Stimulated activated naive CD8-positive, alpha-beta T cell treated with anti-CD3 and anti-CD28 coated beads, Interleukin-15, amount 100 ng/mL, for 72 hours (primary cell): ENCODE measurements at places on chromosomes 3 and 15.

DNA sequence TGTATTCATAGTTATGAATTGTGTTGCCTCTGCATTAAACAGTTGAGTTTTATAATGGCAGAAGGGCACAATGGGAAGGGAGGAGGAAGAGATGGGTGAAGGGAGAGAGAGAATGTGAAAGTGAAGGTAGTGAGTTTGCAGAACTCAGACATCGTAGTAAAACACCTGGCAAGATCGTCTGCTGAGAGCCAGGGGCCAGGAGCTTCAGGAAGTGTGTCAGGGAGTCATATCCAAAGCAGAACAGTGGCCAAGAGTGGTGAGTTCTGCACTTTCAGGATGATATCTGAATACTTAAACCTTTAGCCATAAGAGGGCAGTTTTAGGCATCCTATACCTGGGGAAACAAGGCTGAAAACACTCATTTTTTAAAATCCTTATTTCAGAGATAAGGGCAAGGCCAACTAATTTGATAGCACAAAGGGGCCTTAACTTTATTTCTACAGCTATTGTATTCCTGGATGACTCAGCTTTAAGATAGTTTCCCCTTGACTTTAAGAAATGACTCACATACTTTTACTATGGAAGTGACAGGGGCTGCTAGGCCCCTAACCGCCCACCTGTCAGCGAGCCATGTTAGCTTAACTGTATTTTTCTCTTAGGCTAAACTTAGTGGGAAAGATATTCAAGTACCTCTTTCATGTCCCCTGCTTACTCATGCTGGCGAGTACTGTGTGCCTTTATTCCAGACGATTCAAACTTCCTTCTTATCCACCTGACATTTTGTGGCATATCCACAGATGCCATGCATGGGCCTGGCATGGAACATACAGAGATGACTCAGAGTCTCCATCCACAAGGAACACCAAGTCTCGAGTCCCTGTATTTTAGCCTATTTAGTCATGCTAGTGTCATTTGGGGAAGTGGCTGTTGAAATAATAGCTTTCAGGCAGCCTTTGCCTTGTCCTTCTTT is 53.9 kb downstream of the RLBP1 start:
- DNase-seq = peak; percentile 67

- peak; percentile 47 for DNase-seq
Observed at GRCh38 chr3:66499881-66500575, 794 bp downstream of the LRIG1 start.

DNA sequence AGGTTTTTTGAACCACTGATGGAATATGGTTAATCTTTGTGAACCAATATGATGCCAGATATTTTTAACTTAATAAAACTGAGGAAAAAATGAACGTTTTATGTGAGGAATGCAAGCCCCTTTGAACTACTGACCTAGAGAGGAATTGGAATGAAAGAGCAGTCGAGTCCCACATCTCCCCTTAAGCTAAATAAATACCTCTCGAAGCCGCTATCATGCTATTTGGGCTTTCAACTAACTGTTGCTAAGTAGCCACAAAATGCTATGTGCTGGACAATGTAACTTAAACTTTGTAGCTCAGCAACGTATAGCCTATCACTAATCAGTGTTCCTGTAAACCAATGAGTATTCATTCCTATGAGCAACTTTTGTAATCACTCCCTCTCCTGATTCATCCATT is 1037.2 kb downstream of the SQOR start:
- no peak for DNase-seq

GRCh38 chr3:65666448-65667091 is 372.1 kb downstream of the MAGI1 start:
- DNase-seq = no peak

DNA sequence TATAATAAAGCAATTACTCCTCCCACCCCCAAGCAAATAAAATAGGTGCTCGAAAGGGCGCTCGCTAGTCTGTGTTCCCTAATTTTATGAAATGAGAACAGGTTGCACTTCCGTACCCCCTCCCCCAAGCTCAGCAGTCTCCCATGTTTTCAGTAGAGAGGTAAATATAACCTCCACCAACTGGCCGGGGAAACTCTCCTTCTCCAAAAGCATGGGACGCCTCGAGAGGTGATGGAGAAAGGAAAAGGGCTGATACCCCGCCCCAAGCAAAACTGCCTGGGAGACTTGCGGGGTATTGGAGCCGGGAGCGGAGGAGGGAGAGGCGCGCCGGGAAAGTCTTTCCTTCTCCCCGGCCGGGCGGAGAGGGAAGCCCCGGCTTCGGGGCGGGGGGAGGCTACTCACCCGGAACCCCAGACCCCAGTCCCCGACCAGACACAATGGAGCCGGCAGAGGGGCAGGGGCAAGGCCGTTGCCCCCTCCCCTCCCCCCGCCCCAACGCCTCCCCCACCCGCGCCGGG is 605 bp downstream of the DCUN1D1 start:
- DNase-seq = peak; percentile 17

- DNase-seq = no peak
Observed at GRCh38 chr15:101381671-101382212, 86.7 kb upstream of the SNRPA1 start.

GRCh38 chr15:27746401-27746955 is 352.6 kb downstream of the OCA2 start:
- no peak for DNase-seq

DNA sequence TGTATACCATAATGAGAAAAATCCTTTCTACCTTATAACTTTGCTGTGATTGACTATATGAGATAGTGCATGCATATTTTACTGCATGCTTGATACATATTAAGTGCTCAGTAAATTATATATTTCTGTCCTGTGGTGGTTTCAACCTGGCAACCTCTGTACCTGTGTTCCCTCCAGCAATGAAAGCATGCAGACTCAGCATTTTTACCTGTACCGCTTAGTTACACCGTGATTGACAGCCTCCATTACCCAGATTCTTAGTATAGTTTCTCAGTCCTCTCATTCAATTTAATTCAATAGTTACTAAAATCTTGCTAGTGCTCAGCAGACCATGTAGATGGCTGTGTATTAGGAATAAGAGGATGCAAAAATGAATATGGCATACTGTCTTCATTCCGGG is 386.0 kb downstream of the EPHA6 start:
- no peak for DNase-seq

DNA sequence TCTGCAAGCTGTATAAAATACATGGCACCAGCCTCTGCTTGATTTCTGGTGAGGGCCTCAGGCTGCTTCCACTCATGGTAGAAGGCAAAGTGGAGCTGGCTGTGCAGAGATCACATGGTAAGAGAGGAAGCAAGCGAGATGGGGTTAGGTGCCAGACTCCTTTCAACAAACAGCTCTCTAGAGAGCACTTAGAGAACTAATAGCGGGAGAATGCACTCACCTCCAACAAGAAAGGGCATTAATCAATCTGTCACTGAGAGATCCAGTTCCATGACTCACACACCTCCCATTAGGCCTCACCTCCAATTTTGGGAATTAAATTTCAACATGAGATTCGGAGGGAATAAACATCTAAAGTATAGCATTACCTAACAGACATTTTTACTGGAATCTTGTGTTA is 644.1 kb upstream of the ARRDC4 start:
- DNase-seq = no peak

GRCh38 chr3:42144209-42144608 is 53.1 kb downstream of the TRAK1 start:
- DNase-seq = no peak

DNA sequence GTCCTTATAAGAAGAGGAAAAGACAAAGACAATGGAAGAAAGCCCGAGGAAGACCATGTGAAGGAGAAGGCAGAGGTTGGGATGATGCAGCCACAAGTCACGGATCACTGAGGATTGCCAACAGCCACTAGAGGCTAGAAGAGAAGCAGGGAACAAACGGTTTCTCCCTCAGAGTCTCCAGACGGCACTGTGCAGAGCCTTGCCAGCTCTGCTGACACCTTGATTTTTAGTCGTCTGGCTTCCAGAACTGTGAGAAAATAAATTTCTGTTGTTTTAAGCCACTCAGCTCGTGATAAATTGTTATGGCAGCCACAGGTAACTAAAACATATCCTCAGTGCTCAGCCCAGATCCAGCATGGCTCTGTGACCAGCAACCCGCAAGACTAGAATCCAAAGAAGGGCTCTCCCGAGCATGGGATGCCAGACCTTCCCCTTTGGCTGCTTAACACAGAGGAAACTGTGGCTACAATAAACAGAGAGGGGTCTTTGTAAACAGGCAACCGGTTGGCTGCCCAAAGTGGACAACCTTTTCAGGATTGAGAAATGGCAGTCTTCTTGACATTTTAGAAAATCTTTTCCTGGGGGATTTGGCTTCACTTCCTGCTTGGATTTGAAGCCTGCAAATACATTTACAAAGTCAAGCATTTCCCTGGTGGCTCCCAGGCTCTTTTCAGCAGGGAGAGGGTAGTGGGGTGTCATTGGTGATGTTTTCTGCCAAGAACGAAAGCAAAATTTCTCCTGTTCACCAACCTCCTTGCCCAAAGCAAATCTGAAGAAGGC is 88.7 kb upstream of the ADPGK start:
- no peak for DNase-seq

- DNase-seq = no peak
Observed at GRCh38 chr3:110859993-110860392, 211.6 kb upstream of the NECTIN3 start.

DNA sequence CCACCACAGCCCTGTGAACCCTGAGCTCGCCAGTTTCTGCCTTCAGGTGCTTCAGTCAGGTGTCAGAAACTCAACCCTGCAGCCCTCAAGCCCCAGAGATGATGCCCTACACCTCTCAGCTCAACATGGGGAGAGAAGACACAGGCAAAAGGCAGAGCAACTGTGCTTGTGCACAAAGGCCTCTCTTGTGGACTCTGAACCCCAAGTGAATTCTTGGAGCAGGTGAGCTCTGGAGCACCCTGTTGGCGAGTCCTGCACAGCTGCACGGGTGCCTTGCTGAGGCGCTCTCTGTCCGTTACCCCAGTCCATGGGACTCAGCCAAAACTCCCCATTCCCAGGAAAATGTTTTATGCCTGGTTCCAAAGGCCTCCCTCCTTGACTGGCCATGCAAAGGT is 197.0 kb downstream of the KLF13 start:
- no peak for DNase-seq

GRCh38 chr3:156144060-156144459 is 23.7 kb downstream of the KCNAB1 start:
- DNase-seq = no peak

DNA sequence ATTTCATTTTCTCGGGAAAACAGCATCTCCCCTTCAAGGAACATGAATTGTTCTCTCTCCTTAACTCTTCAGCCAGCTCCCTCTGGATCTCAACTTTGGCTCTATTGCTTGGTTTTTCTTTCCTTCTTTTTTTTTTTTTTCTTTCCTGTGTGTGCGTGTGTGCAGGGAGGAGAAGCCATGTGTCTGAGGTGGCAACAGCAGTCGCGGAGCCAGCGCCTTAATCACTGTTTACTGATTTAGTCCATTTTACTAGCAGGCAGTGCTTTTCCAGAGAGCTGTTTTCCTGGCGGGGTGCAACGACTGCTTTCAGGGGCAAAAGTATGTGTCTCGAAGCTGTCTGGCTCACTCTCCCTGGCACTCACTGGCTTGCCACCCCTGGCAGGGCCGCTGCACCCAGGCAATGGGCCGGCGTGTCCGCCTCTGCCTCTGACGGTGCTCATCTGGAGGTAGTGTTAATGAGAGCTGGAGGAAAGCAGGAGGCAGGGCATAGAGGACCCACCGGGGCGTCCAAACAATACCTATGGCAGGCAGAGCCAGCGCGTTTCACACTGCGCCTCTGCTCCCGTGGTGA is 835.4 kb upstream of the NR2F2 start:
- DNase-seq = no peak

DNA sequence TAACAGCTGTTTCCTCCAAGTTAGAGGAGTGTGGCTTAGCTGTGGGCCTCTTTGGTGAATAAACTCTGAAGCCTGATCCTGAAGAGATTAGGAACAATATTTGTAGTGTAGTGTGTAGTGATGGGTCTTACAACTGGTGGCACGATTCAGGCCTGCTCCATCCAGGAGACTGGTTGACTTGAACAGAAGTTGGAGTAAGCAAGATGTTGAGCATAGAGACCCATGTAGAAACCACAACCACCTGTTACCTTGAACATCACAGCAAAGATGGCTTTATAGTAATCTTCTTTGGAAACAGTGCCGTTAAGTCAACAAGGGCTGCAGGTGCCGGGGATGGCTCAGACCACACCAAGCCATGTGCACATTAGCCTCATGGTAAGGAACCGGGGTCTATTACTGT is 74.2 kb upstream of the RASGRP1 start:
- DNase-seq = no peak

DNA sequence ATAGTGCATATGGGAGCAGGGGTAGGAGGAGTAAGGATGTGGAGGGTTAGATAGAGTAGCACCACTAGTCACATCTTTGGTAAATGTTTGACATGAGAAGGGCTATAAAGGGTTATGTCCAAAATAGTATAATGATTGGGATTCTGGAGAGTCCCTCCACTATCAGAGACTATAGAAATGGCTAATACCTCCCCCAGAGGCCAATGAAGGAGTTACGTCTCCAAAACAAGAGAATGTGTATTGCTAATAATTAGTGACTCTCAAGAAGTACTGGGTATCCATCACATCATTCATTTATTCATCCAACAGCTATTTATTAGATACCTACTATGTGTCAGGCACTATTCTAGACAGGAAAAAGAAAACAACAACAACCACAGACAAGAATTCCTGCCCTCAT is 203.7 kb upstream of the UMPS start:
- no peak for DNase-seq

GRCh38 chr15:48596415-48596814 is 49.1 kb downstream of the FBN1 start:
- DNase-seq = no peak

DNA sequence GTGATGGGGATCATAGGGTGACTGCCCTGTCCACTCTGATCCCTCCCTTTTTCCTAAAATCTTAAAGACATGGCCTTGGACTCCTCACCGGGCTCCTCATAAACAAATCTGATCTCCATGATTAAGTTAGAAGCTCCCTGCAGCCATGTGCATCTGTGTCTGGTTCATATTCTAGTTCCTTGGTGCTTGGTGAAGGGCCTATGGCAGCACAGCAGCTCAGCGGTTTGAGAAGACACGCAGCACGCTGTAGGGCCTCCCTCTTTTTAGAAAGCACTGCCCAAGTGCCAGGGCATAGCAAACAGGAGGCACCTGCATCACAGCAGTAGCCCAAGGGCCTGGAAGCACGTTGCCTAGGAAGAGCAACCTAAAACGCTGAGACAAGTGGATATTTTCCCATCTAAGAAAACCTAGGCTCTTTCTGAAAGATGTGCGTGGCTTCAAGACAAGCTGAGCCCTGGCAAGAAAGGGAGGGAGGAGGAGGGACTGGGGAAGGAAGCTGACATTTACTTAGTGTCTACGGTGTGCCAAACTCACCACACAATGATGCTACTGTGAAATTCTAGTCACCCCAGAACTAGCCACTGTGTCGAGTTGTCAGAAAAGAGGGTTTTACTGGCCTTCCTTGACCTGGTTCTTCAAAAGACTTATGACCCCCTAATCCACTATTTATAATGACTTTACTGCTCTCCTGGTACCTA is 14.9 kb upstream of the ULK3 start:
- DNase-seq = no peak

- no peak for DNase-seq
Observed at GRCh38 chr15:83613714-83614113, 40.2 kb upstream of the ADAMTSL3 start.
